ENCODE measurements at places on chromosomes 5 and 9.

DNA sequence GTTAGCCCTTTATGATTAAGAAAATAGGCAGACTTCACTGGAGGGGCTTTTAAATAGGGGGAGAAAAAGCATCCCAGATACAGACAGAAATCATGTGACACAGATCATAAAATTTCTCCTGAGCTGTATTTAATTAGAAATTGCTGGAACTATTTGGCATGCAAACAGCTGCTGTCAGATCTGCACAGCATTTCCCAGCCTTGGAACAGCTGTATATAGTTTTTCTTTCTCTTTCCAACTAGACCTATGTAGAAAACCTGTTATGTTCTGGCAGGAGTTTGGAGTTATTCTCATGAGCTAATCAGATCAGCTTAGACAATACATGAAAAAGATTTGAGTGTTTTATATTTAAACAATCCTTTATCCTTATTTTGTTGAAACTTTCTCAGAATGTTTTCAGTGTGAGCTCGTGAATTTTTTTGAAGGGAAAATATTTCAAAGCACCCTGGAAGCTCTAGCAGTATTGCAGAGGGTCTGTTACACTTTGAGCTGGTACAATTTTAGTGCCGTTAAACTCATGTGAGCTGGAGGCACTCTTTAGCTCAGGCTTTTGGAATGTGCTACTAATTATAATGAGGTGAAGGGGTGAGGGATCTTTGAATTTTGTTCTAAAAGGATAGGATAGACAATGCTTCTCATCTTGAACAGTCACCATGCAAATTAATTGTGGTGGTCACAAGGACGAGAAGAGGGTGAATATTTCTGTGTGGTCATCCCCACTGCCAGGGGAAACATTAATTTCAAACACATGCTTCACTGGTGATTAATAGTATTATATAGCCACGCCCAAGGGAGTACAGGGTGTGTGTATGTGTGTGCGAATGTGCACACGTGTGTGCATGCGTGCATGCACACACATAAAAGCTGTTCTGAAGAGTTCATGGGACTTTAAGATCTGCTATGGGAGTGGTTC lies 239.4 kb upstream of the FBXL7 start:
- peak; percentile 90 for DNase-seq

GRCh38 chr5:78983601-78984438 lies 1.3 kb downstream of the ARSB start:
- DNase-seq, result peak; percentile 30

DNA sequence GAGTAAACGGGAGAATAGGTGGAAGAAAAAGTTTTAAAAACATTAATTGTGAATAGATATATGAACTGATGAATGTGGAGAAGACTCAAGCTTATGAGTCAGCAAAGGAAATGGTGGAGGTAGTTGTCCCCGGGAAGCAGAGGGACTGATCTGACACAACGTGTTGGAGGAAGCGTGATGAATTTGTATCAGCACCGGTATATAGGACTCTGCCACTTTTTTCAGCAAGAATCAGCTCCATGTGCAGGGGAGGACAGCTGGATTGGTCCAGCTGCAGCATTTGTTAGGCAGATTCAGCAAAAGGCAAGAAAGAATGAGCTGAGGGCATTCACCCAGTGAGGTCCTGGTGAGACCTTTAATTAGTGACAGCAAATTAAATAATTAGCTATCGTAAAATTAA lies 276.0 kb downstream of the TENT4A start:
- no peak for DNase-seq

- peak; percentile 41 for DNase-seq
Measured at GRCh38 chr5:2741956-2742355, 9.5 kb downstream of the IRX2 start.

DNA sequence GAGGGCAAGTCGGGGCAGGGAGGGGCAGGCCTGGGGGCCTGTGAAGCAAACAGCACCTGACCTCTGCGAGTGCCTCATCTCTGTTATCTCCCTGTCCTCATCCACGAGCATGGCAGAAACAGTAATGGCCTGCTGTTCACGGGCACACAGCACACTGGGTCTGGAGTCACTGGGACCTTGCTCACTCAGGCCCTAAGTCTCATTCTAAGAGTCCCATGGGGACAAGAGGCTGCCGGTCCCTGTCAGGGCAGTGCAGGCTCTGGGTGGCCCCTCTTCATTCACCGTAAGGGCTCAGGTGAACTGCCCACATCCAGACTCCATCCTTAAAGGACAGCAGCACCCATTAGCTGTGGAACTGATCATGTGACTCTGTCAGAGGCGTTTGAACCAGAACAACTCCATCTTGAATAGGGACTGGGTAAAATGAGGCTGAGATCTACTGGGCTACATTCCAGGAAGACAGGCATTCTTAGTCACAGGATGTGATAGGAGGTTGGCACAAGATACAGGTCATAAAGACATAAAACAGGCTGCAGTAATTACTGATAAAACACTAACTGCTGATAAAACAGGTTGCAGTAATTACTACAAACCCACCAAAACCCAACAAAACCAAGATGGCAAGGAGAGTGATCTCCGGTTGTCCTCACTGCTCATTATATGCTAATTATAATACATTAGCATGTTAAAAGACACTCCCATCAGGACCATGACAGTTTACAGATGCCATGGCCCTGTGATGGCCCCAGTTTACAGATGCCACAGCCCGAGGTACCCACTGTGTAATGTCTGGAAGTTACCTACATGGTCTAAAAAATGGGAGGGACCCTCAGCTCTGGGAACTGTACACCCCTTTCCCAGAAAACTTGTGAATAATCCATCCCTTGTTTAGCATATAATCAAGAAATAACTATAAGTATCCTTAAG lies 28.7 kb downstream of the BICD2 start:
- no peak for DNase-seq

All from lung (tissue), 17 donors.